ENCODE measurements at places on chromosomes 7 and 10. TPM values are rescaled to one million over a fixed set of nuclear protein-coding genes. Genes with fewer than 3 reads are reported as not detected.

DNA sequence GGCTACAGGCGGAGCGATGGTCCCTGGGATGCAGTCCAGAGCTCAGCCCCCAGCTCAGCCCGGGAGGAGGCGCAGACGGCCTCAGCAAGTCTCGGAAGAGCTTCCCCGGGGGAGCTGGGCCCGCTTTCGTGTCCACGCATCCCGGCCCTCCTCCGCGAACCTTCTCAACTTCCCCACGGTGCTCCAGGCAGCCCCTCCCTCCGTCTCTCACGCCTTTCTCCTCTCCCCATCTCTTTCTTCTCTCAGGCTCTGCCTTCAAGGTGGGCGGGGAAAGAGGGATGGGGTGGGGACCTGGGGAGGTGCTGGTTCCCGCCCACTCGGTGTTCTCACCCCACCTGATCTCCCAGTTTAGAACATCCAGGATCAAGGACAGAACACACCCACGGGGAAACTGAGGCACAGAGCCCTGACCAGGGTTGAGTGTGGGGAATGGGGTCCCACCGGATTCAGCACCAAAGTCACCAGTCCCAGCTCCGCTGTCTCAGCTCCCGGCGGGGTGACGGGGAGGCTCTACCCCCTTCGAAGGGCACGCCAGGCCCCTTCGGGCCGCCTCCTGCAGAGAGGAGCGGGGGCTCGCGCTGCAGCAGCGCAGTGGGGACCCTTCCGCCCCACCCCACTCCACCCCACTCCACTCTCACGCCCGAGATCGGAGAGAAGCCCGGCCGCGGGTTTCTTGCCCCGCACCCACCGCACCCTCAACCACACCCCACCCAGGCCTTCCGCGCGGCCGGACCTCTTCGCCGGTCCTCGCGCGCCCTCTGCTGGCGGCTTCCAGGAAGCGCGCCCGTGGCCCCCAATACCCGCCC is 18.2 kb downstream of the POLL start:
- peak; percentile 72 for DNase-seq

GRCh38 chr10:130190737-130191115 is 54.5 kb downstream of the GLRX3 start:
- DNase-seq: no peak

GRCh38 chr10:86753051-86753450 is 3.4 kb upstream of the BMPR1A start:
- DNase-seq: no peak

DNA sequence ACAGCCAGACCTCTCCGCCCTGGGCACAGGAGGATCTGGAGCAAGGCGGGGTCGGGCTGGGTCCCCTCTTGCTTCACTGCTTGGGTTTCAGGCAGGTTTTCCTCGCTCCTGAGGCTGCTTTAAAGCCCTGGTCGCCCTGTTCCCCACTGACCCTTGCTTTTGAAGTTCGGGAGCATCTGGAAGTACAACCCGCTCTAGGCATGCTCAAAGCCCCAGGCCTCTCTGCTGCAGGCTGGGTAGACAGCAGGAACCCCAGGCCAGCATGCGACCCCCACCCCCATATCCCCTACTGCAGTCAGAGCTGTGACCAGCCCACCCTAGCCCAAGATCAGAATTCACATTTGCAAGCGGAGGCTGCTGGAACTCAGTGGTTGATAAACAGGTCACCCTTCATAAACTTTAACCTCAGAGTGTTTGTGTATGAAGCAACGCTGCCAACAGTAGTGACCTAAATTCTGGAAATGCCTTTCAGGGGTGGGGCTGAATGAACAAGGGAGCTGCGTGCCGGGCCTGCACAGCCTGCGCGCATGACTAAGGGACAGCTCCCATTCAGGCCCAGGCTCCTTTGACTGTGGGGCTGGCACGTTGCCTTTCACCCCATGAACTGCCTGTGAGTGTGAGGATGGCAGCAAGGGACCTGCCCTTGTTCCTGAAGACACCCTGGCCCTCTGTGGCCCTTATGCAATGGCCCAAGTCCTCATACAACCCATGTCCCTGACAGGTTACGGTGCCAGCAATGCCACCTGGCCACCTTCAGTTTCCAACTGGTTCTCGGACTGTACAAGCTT is 52.5 kb downstream of the PROSER2 start:
- DNase-seq: peak; percentile 82

DNA sequence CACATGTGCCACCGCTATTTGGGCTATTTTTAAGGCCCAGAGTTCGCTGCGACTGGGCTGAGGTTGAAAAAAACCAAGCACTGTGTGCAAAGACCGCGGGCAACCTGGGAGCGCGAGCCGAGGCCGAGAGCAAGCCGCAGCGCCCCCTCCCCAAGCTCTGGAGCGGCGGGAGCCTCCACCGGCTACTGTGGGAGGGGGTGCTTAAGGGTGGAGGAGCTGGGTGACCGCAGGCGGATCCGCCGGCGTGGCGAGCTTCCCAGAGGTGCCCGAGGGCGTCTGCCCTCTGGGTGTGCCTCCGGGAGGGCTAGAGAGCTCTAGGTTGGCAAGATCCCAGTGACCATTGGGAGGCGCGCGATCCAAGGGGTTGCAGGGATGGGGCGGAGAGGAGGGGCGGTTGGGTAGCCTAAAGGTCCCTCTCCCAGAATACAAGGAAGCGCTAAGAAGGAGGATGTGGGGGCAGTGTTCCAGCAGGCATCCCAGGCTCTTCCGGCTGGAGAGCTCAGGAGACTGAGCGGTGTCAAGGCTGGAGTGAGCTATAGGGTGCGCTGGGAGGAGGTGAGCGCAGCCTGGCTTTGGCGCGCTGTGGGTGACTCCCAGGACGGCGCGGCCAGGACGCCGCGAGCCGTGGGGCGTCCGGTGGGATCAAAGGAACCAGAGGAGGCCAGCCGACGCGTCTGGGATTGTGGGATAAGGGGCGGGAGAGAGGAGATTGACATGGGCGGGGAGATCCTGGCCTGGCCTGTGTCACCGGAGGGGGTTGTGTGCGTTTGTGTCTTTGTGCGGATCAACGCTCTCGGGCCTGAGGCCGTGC is 8.0 kb downstream of the DLX5 start:
- no peak for DNase-seq

- no peak for DNase-seq
Observed at GRCh38 chr7:27097686-27098577, 2.1 kb upstream of the HOXA1 start.

GRCh38 chr7:77561352-77561751 is 24.3 kb downstream of the PTPN12 start:
- no peak for DNase-seq

DNA sequence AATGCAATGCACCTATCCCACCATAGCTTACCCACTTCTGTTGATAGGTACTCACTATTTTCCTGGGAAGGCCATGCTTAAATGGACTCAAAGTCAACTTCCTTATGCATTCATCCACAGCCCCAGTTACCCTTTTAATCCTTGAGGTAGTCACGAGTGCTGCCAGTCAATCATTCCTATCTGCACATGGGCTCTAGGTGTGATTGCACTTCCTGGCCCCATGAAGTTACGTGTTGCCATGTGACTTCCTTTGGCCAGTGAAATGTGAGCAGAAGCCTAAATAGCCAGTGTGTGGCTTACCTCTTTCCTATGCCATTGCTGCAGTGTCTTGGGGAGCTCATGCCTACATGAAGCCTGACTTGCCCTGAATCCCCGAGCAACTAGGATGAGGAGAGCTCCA is 23.5 kb upstream of the EIF5AL1 start:
- no peak for DNase-seq

DNA sequence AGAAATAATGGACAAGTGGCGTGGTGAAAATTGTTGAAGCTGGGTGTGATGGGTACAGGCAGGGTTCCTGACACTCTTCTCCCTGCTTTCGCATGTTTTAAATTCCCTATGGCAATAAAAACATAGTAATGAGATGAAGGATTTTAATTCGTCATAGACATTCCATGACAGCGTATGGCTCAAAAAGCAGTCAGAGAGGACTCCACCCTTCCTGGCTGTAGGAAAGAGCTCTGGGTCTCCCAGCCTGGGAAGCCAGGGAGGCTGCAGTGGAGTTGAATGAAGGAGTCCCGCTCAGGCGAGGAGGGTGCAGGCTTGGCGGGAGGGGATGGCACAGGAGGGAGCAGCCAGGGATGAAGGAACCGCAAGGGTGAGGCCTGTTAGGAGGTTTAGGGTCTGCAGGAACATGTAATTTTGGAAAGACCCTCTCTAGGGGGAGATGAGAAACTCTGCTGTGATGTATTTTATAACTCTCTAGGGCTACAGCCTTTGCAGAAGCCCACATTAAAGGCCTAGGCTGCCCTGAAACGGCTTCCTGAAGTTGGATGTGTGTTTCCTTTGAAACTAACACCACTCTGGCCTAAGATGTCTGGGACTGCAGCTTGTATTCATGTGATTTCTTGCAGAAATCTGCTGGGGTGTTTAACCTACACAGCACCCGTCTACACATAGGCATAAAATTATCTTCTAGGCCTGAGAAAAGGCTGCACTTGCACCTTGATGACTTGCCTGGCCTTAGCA is 7.6 kb upstream of the LARP4B start:
- DNase-seq: no peak

GRCh38 chr7:71511361-71511807 is 379.4 kb downstream of the GALNT17 start:
- DNase-seq: no peak

DNA sequence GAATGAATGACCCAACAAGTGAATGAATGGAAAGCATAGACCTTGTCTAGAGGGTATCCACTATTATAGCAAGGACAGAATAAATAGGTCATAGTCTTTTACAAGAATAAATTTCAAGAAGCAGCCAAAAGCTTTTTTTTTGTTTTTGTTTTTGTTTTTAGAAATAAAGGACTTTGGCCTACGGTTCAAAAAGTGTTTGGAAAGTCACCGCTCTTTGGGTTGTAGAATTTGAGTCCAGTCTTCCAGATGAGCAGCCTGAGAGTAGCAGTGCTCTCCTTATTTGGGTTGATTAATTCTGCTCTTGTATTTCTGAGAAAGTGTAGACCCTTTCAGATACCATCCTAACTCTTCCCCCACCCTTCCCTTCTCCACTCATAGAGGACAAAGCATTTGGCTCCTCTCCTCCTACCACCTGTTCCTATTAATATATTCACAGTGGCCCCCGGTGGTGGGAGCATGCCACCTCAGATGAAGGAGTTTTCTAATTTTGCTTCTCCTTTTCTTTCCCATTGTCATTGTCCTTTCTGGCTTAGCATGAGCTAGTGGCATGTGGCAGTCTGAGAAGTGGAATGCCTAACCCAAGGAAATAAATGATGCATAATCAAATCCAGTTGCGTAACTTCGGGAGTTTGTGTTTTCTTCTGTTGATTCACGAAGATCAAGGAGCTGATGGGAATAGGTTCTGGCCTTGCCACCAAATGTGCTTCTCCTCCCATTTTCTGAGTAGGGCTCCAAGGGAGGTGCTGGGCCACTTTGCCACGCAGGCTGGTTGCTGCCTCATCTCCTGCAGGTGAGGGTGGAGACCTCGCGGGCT is 114.7 kb downstream of the CHN2 start:
- DNase-seq: no peak

GRCh38 chr7:132752431-132752830 is 176.2 kb upstream of the PLXNA4 start:
- no peak for DNase-seq

DNA sequence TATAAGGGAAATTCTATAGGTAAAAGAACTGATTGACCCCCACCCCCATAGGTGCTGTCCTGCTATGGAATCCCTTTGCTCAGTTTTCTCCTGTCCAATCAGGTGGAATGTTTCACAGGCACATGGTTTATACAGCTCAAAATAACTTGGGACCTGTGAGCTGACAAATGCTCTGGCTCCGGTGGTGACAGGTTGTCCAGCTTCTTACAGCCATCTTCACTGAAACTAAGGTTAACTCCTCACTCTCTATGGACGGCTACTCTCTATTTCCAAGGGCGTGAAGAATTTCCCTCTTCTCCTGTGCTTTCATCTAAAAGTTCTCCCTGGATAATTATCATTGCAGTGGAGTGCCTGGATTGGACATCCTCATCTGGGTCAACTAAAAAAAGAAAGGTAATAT is at the start of gene MYPN:
MYPN (plus strand) TSS at position 158 of the 400 bp plus-strand sequence. CDS start 11,951 bp downstream, outside the sequence.
- DNase-seq: no peak

Gene NUTM2E
- not detected for polyA plus RNA-seq

Gene STOX1
- polyA plus RNA-seq: 0.99 TPM

Gene FAM25A
- 1.0 TPM for polyA plus RNA-seq

Gene MYO3A
- polyA plus RNA-seq: 9.0 TPM

Gene GIMAP2
- 1.7 TPM for polyA plus RNA-seq

Gene GPRIN2
- 6.0 TPM for polyA plus RNA-seq

Gene ARHGEF35
- 6.1 TPM for polyA plus RNA-seq
